ENCODE measurements at places on chromosomes 4 and X.

GRCh38 chr4:55444827-55445226 is 49.1 kb downstream of the TMEM165 start:
- no peak for DNase-seq

GRCh38 chrX:150846130-150846529 is 52.3 kb downstream of the CD99L2 start:
- DNase-seq, result no peak

- no peak for DNase-seq
Measured at GRCh38 chr4:141922236-141922635, 285.9 kb downstream of the IL15 start.

- DNase-seq, result no peak
Measured at GRCh38 chr4:82747686-82748575, 50.7 kb downstream of the SCD5 start.

DNA sequence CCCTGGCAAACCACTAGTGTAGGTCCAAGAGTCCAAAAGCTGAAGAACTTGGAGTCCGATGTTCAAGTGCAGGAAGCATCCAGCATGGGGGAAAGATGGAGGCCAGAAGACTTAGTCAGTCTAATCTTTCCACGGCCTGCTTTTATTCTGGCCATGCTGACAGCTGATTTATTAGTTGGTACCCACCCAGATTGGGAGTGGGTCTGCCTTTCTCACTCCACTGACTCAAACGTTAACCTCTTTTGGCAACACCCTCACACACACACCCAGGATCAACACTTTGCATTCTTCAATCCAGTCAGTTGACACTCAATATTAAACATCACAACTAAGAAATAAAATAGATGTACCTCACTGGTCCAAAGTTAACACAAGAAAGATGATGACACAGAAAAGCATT is 134.8 kb upstream of the GABRA2 start:
- DNase-seq, result no peak

GRCh38 chrX:133979641-133980230 is 5.7 kb downstream of the GPC3 start:
- no peak for DNase-seq

- DNase-seq, result no peak
Measured at GRCh38 chr4:20676501-20677197, 23.6 kb upstream of the PACRGL start.

DNA sequence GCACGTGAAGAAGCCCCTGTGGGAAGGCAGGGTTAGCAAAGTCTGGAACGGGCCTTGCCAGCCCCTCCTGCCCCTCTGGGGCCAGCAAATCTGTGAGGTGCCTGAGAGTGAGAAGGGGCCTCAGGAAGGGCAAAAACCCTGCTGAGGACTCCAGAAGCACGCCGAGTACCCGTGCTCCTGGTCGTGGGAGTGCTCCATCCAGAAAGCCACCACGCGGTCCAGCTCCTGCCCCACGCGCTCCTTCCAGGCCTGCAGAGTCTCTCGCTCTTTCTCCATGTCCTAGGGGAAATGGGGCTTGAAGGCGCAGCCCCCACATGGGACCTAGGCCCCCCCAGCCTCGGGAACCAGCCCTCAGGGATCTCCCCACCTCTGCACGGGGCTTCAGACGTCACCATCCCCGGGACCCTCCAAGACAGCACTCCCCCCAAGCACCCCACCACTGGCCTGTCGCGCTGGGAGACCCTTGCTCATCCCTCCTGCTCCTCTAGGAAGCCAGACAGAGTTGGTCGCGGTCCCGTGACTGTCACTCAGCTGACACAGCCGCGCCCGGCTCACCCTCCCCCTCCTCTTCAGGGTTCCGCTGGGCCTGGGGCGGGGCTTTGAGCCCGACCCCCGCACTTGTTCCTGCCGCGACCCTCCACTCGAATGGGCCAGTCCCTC is at the start of gene RENBP:
Gene RENBP, minus strand, starts transcription at position 504 of the 660 bp plus-strand sequence. Its CDS starts 33 bp downstream, at position 471.
- peak; percentile 62 for DNase-seq

GRCh38 chr4:152398060-152398459 is 137.8 kb downstream of the FBXW7 start:
- DNase-seq, result no peak

GRCh38 chrX:81414630-81415029 is 212.7 kb downstream of the SH3BGRL start:
- DNase-seq, result no peak

GRCh38 chr4:52312722-52313121 is 261.6 kb downstream of the SPATA18 start:
- no peak for DNase-seq

DNA sequence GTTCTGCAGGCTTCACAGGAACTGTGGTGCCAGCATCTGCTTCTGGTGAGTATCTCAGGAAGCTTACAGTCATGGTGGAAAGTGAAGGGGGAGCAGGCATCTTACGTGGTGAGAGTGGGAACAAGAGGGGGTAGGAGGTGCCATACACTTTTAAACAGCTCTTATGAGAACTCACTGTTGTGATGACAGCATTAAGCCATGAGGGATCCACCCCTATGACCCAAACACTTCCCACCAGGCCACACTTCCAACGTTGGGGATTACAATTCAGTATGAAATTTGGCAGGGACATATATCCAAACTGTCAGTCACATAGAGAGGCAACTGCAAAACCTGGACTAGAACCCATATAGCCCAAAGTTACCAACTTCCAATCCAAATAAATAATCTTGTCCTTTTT is 43.1 kb upstream of the ZCCHC12 start:
- no peak for DNase-seq

GRCh38 chr4:140426610-140427105 is 790 bp downstream of the CLGN start:
- no peak for DNase-seq

DNA sequence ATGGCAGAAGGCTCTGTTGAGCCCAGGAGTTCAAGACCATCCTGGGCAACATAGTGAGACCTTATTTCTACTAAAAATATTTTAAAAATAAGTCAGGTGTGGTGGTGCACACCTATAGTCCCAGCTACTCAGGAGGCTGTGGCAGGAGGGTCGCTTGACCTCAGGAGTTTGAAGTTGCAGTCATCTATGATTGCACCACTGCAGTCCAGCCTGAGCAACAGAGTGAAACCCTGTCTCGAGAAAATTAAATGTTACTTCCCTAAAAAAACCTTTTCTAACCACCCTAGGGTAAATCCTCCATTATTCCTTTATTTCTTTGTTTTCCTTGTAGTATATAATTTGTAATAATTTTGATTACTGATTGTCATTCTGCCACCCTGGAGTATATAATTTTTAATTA is 7.9 kb downstream of the FAM200B start:
- DNase-seq, result peak; percentile 82

Measured in inflammatory macrophage (primary cell).